ENCODE measurements at places on chromosomes 6 and 20.

DNA sequence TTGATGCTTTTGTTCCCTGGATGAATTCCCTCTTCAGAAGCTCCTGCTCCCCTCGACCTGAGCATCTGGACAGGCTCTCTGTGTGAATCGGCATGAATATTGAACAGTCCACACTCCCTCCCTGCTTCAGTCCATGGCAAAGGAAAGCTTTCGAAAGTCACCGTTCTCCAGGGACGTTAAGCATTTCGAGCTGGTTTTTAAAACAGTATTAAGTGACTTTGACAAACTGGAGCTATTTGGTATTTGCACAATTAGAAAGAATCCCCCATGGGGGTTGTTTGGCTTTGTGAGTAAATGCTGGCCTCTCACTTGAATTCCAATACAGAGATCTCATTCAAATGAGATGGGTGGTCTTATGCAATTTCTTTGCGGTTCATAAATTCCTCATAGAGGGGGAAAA lies 85.3 kb upstream of the TIAM2 start:
- no peak for DNase-seq

GRCh38 chr6:31908791-31909190 lies 6.9 kb upstream of the ZBTB12 start:
- peak; percentile 63 for DNase-seq

GRCh38 chr20:51183451-51183850 lies 160.5 kb upstream of the KCNG1 start:
- DNase-seq, result no peak

- DNase-seq, result no peak
These were observed 51.6 kb downstream of the RALY start for GRCh38 chr20:34045294-34045693.

- DNase-seq, result no peak
These were observed 13.6 kb downstream of the GSTA2 start for GRCh38 chr6:52749556-52750152.

- no peak for DNase-seq
These were observed 60.1 kb downstream of the SEL1L2 start for GRCh38 chr20:13930281-13930680.

DNA sequence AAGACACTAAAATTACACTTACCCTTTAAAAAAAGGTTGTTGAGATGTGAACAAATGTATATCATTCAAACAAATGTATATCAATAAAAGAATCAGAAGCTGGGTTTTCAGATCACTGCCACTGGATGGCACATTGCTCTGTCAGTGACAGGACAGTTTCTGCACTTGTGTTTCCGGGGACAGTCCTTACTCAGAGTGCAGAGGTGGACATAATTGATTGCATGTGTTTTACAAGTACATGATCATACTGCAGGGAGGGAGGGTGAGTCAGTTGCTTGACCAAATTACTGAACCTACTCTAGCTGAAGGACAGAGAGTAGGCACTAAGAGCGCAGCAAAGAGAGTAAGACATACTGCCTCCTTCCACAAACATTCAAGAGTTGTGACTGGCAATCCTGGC lies 302.3 kb downstream of the TENT5A start:
- no peak for DNase-seq

DNA sequence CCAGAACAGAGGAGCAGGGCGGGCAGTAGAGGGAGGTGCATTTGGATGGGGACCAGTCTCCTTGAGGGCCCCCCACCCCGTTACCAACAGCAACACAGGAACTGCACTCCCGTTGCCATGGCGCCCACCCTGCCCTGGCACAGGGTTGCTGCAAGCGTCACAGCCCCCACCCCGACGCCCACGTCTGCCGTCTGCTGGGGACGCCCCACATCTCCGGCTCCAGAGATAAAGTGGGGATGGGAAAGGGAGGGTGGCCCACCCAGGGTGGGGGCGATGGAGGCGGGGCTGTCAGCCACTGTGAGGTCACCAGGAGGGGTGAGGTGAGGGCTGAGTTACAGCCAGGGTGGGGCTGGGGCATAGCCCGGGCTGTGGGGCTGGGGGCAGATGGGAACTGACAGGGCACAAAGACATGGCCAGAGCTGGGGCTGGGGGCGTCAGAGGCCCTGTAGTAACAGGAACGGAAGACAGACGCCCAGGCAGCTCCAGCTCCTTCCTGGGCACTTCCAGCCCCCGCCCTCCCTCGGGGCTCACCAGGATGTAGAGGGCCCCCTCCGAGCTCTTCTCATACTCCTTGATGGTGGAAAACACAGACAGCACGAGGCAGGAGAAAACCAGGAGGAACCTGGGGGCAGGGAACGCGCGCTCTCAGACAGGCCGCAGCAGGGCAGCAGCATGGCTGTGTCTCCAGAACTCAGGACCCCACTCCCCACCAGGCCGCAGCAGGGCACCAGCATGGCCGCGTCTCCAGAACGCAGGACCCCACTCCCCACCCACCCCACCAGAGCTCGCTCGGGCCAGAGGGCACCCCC lies 26.0 kb downstream of the KCNQ2 start:
- DNase-seq, result no peak

DNA sequence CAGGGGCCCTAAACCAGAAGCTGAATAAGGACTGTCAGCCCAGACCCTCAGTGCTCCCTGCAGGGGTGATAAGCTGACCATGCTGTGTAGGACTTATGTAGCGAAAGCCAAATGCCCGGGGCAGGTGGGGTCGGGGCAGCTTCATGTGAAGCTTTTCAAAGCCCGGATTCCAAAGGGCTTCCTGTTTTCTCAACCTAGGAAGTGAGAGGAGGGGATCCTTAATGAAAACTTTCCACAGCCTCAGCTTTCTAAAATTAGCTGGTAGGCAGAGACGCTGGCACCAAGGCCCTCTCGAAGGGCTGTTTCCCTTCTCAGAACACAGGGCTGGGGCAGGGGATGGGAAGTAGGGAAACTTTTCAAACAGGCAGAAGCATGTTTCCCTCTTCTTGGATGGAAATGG lies 148.9 kb downstream of the NFATC2 start:
- DNase-seq, result no peak

DNA sequence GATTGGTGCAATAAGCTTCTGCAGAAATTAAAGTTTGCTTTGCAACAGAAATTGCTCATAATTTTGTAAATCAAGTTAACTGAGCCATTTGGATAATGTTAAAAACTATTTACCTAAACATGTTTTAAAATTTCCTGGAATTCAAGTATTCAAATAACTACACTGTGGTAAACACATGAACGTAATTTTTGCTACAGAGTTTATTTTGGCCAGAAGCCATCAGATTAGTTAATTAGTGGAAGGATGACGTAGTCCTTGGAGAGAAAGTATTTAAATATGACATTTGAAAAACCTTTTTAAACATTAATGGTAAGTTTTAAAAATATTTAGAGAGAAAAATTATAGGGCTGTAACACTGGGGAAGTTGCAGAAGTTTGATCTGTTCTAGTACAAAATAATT lies 121.2 kb upstream of the UST start:
- DNase-seq, result no peak

DNA sequence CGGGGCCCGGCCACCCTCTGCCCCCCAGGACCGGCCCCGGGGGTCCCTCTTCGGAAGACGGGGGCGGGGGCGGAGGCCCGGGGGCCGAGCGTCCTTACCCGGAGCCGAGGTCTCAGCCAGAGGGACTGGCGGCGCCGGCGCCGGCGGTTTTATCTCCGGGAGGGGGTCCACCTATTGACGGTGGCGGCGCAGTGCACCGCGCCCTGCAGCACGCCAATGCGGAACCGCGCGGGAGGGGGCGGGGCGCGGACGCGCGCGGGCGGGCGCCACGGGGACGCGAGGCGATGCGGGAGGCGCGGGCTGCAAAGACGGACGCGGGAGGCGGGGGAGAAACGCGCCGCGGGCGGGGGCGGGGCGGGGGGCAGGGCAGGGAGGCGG lies at the start of gene EEF1A2:
TSS of gene EEF1A2 (minus strand) at position 124 of the 378 bp plus-strand sequence. CDS start 1,320 bp downstream, outside the sequence.
- DNase-seq, result no peak

DNA sequence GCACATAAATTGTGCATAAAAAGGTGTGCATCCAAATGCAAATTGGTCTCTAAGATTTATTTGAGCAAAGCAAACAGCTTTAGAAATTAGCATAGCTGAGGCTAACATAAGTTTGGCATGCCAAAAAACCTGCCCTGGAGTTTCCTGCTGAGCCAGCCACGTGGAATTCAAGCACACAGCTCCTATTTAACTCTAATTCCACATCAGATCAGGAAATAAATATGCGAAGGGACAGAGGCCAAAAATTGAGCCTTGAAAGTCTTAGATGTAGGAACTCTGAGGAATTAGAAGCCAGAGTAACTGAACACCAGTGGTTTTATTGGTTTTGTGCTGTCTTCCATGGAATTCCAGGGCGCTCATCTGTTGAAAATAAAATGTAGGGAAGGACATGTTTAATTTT lies 19.6 kb downstream of the SOBP start:
- DNase-seq, result no peak

DNA sequence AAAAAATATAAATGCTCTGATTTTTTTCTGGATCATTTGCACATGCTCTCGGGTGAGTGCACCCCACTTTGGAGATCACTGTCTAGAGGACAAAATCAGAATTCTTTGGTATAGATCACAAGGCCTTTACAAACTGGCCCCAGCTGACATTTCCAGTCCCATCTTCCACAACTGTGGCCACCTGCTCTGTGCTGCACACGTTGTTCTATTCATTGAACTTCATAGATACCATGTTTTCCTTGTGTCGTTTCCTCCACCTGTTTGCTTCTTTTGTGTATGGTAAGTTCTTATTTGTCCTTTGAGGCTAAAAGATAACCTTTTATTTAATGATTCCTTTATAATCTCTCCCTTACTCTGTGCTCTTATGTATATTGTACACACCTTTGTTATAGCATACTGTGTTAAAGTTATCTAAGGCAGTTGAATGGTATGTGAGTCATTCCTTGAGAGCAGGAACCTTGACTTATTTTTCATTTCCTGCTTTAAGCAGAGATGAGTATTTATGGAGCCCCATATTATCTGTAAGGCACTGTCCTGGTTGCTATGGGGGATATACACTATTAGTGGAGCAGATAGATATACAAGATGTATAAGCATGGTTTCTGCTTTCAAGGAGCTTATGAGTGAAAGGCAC lies 12.0 kb upstream of the SLC17A5 start:
- no peak for DNase-seq

DNA sequence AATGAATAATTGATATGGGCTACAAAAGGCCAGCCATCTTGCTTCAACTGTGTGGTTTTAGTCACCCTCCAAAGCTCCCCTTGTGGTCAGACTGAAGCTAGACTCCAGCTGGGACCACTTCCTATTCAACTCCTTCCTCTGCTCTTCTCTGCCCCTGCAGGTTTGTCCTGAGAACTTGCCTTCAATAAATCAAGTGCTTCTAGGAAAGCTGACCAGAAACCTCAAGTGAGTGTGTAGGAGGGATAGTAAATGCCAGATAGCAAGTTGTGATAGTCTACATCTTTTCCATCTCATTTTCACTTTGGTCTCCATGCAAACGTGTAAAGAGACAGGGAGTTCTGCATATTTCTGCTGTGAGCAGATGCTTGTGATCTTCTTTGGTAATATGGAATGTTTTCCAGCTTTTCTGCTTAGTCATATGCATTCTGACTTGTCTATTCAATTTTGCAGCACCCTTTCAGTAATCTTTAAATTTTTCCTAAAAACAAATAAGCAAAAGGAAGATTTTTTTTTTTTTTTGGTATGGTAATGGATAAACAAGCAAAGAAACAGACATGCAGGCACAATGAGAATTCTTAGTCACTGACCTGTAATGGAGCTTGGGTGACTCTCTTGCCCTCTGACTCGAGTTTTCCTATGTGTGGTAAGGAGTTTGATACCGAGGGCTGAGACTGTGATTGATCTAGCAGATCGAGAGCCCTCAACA lies 201.3 kb upstream of the BTBD3 start:
- DNase-seq, result no peak

DNA sequence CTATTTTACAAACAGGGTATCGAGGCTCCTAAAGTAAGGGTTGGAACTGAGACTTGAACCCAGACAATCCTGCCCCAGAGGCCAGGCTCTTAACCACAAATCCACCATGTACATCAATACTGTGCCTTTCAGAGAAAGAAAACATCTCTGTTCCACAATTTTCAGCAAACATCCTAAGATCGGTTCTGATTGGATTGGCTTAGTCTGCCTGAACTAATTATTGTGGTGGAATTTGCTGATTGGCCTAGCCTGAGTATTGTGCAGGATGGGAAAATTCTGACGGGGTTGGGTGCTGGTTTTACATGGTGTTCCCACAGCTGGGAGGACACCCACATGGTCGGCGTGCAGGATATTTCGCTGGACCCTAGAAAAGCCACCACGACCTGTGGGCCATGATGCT lies at the start of gene CLPSL1:
TSS of gene CLPSL1 (plus strand) at position 301 of the 400 bp plus-strand sequence. CDS start at position 393, 92 bp downstream.
- no peak for DNase-seq

Measured in GM10248 (cell line).